ENCODE measurements at places on chromosomes 5 and 9. TPM values are rescaled to one million over a fixed set of nuclear protein-coding genes. Genes with fewer than 3 reads are reported as not detected.

The FBXO4 gene
- 5.6 TPM for polyA plus RNA-seq

DNA sequence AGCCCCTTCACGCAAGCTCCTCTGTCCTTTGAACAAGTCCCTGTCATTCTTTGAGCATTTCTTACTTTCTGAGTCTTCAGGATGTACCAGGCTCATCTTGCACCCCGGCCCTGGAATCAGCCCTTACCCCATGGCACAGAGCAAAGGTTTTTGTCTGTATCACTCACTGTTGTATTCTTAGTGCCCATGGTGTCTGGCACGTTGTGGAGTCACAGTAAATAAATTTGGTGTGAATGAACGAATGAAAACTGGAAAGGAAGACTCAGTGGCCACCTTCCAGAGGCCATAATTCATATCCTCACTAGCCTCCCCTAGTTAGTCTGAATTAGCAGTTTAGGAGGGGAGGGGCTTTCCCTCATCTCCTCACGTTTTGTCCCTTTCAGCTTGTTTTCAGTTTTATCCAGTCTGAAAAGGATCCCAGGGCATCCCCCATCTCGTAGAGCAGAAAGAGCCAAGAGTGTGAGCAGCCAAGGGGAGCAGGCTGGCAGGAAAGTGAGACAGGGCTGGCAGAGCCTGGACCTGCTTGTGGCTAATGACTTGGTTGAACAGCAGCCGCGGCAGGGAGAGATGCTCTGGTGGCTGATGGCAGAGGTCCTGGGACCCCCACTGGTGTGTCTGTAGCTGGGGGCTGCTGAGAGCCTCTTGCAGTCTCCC lies 42.7 kb downstream of the ZNF618 start:
- no peaks in the 10 kb centered on the region for H3K27me3 ChIP-seq
- H3K4me3 ChIP-seq, result no peak overlapping the region
- H3K27ac ChIP-seq, result no peak overlapping the region
- no peaks in the 10 kb centered on the region for H3K36me3 ChIP-seq

- no peaks in the 10 kb centered on the region for H3K36me3 ChIP-seq
- H3K27ac ChIP-seq, result no peak overlapping the region
- H3K27me3 ChIP-seq, result peaks cover 64% of the 10 kb centered on the region
- no peak overlapping the region for H3K4me3 ChIP-seq
- no peak for DNase-seq
- H3K4me1 ChIP-seq, result no peaks in the 10 kb centered on the region
These were observed 20.0 kb downstream of the NTNG2 start for GRCh38 chr9:132181796-132182313.

The ARSI gene
- 1.7 TPM for polyA plus RNA-seq

DNA sequence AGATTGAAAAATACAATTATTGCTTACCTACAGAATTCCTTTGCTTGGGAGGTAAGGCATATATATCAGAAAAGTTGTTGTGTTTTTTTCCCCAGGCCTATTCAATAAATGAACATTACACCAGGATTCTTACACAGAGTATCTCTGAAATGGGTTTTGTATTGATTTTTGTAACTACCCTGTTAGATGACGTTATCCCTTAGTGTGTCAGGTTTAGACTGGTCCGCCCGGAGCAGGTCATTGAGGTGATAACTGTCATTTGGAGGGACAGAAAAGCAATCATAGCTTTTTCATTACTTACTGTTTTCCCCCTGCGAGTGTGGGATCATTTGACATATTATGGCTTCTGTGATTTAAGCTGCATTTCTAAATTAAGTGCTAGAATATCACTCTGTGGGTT lies 715.2 kb upstream of the ADAMTS16 start:
- no peaks in the 10 kb centered on the region for H3K4me1 ChIP-seq
- H3K27me3 ChIP-seq, result no peaks in the 10 kb centered on the region
- H3K36me3 ChIP-seq, result no peaks in the 10 kb centered on the region
- no peak overlapping the region for H3K4me3 ChIP-seq

The RETREG1 gene
- polyA plus RNA-seq, result 4.3 TPM

DNA sequence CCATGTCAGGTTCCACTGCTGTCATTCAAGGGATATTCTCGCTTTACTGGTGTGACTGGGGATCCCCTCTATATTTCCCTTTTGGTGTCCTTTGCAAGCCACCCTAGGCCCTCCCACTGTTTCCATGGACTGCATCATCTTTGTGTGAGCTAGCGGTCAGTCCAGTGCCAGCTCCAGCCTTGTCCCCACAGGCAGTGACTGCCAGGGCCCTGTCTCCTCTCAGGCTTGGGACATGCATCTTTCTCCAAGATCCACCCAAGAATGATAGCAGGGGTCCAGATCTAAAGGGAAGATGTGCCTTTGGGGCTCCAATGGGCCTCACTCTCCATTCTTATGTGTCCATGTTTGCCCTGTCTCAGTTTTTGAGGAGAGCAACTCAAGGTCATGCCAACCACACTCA lies 37.8 kb upstream of the NXNL2 start:
- no peaks in the 10 kb centered on the region for H3K4me1 ChIP-seq
- H3K36me3 ChIP-seq, result no peaks in the 10 kb centered on the region
- no peak for DNase-seq
- H3K27ac ChIP-seq, result no peak overlapping the region

The ANKRD34B gene
- polyA plus RNA-seq, result not detected

The DDX4 gene
- 0.04 TPM for polyA plus RNA-seq

DNA sequence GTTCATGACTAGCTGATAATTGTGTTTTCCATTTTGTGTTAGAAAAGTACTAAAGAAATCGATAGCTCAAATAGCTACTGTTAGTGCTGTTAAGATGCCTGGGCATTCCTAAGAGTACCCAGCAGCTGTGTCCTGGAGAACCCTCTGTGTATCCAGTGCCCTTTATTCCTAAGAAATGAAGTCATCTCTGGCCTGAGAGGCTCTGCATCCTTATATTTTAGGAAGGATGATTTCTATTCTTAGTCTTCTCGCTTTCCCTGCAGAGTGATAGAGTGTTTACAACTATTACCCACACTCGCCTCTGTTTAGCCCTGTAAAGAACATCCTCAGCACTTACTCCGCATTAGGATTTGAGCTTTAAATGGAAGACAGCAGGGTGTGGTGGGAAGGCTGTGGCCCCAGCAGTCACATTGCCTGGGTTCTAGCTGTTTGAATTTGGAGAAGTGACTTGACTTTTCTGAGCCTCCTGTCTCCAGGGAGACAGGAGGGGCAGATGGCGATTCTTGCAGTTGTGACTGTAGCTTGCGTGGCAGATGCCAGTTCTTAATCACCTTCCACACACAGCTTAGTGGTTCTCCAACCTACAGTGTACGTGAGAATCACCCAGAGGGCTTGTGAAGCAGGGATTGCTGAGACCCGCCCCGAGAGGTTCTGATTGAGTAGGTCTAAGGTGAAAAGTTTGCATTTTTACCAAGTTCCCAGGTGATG lies 177.2 kb upstream of the PITX1 start:
- H3K4me3 ChIP-seq, result no peak overlapping the region
- no peaks in the 10 kb centered on the region for H3K36me3 ChIP-seq
- peaks cover 5% of the 10 kb centered on the region for H3K4me1 ChIP-seq
- H3K27me3 ChIP-seq, result peaks cover 7% of the 10 kb centered on the region

The CDKN2B-AS1 gene
- polyA plus RNA-seq, result 1.4 TPM

The IFNA2 gene
- polyA plus RNA-seq, result not detected

DNA sequence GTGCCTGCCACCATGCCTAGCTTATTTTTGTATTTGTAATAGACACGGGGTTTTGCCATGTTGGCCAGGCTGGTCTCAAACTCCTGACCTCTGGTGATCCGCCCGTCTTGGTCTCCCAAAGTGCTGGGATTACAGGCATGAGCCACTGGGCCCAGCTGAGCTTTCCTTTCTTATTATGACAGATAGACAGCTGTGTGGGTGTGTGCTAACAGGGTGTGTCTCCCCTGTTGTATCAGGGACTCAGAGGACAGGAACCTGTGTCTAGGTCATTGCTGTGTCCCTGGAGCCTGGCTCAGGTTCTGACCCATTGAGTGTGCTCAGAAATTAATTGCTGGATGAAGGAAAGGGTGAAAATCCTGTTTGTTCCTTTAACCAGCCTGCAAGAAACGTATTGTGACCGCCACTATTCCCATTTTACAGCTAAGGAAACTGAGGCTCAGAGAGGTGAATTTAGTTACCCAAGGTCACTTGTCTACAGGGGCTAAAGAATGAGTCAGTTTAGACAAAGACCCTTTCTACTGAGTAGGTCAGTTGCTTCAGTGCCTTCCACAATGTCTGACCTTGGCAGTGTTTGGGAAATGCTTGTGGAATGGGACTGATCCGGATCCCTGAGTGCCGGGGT lies 16.8 kb downstream of the NCS1 start:
- H3K27me3 ChIP-seq, result no peaks in the 10 kb centered on the region
- no peak overlapping the region for H3K4me3 ChIP-seq
- H3K4me1 ChIP-seq, result peaks cover 27% of the 10 kb centered on the region
- no peak overlapping the region for H3K27ac ChIP-seq
- no peak for DNase-seq

DNA sequence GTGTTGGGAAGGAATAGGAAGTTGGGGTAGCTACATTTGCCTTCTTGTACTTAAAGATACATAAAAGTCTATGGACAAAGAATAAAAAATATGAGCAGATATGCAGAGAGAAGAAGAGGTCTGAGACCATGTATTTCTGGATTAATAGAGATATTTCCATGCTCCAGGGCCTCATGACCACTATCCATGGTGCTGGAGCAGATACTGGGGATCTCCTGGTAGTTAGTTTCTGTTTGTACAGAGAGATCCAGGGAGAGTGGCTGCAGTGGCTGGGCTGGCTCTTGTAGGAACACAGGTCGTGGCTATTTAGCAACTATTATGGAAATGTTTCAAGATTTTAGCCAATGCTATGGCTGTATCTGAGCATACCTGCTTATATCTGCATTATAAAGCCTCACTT lies 184.2 kb upstream of the TMEM161B start:
- no peak for DNase-seq
- no peak overlapping the region for H3K4me3 ChIP-seq
- no peaks in the 10 kb centered on the region for H3K36me3 ChIP-seq
- no peaks in the 10 kb centered on the region for H3K4me1 ChIP-seq
- no peaks in the 10 kb centered on the region for H3K27me3 ChIP-seq

The ORM1 gene
- not detected for polyA plus RNA-seq

GRCh38 chr9:129697656-129698253 lies 32.3 kb downstream of the PRRX2 start:
- DNase-seq, result no peak
- no peaks in the 10 kb centered on the region for H3K36me3 ChIP-seq
- H3K27me3 ChIP-seq, result peaks cover 50% of the 10 kb centered on the region
- peak overlapping the region; percentile 43 for H3K4me3 ChIP-seq

The NUTM2F gene
- polyA plus RNA-seq, result not detected

- no peak for DNase-seq
- no peak overlapping the region for H3K27ac ChIP-seq
These were observed 90.4 kb downstream of the UBE2QL1 start for GRCh38 chr5:6539060-6539459.

DNA sequence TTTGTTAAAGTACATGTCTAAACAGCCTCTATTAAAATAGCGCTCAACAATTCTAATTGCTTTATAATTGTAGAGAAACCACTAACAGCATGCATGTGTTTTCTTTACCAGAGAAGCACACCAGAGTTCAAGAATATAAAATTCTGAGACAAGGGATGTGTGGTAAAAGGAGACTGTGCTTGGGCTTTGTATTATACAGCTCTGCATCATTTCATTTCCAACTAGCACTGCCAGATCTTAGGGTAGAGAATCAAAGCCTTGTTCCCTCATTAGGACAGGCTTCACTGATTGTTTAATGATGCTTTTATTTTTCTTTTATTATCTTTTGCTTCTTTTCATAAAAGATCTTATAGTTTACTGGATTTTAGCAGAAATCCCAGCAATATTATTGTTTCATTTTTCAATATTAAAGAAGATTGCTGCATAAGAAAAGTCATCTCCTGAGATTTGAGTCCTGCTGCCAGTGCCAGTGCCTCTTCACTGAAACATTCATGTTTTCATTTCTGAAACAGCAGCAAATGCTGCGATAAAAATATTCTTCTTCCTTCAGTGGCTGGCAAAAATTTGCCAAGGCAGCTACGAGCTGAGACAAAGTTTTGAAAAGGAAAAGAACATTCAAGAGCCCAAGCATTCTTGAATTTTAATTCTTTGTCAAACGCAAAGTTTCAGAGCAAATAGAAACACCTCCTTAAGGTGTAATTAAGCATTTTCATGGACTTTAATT lies 491.0 kb upstream of the PIK3R1 start:
- no peak for DNase-seq
- H3K27me3 ChIP-seq, result no peaks in the 10 kb centered on the region
- H3K27ac ChIP-seq, result no peak overlapping the region
- H3K36me3 ChIP-seq, result no peaks in the 10 kb centered on the region

DNA sequence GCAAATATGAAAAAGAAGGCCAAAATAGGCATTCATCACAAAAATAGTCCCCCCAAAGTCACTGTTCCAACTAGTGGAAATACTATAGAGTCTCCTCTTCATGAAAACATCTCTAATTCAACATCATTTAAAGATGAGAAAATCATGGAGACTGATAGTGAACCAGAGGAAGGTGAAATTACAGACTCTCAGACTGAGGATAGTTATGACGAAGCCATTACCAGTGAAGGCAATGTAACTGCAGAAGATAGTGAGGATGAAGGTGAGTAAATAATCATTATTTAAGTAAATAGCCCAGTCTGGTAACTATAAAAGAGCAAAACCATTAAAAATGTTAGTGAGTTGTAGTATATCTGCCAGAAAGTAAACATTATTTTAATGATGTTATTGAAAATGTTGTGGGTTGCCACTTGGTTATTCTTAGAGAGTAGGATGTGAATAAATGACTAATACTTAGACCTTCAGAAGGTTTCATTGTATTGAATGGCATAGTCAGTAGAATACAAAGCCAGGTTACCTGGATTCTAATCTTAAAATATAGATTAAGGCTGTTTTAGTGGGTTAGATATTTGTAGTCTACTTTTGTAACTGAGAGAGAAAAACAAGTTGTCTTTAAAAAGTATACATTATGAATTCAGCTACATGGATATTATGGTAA lies 16.3 kb downstream of the AGGF1 start:
- H3K27ac ChIP-seq, result no peak overlapping the region
- no peak for DNase-seq
- peaks cover 4% of the 10 kb centered on the region for H3K36me3 ChIP-seq
- H3K4me1 ChIP-seq, result no peaks in the 10 kb centered on the region
- H3K27me3 ChIP-seq, result no peaks in the 10 kb centered on the region

DNA sequence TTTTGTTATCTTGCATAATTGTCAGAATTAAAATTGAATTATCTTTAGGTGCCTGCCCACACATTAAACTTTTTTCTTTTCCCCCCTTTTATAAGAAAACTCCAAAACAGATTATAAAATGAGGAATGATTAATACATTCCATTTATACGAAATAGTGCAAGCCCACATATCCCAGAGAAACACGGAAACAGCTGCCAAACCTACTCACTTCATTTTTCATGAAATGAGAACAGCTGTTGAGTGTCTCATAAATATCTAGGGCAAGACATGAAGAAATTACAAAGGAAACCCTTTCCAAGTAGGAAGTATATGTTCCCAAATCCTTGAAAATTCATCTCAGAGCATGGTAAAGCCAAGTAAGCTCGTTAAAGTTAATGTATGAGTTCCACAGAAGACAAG lies 459.4 kb upstream of the NMUR2 start:
- no peak for DNase-seq
- H3K4me3 ChIP-seq, result no peak overlapping the region
- no peaks in the 10 kb centered on the region for H3K36me3 ChIP-seq
- no peaks in the 10 kb centered on the region for H3K4me1 ChIP-seq
- no peaks in the 10 kb centered on the region for H3K27me3 ChIP-seq
